ENCODE measurements at places on chromosomes 12 and 14. TPM values are rescaled to one million over a fixed set of nuclear protein-coding genes. Genes with fewer than 3 reads are reported as not detected.
A peak's percentile ranks its signal among the peaks of the same experiment; 100 is the strongest.

- no peak for DNase-seq
Observed at GRCh38 chr12:129753586-129753985, 150.2 kb downstream of the TMEM132D start.

- DNase-seq: peak; percentile 19
Observed at GRCh38 chr12:49903700-49904423, at the start of gene FAIM2. FAIM2 (minus strand) TSS chr12:49903900; CDS start chr12:49903792, 108 bp downstream.

- DNase-seq: no peak
Observed at GRCh38 chr12:88836156-88836555, 255.9 kb upstream of the KITLG start.

GRCh38 chr14:91417983-91418386 is 365 bp upstream of the CCDC88C start:
- DNase-seq: peak; percentile 81

The CRACR2A gene
- polyA plus RNA-seq: 6.5 TPM

The SELPLG gene
- polyA plus RNA-seq: 35.8 TPM

Measured in naive B cell (primary cell).